Progenitor cell of endocrine pancreas (in vitro differentiated cells): ENCODE measurements at places on chromosomes 4 and X.

- H3K27ac ChIP-seq: no peak overlapping the region
- no peak overlapping the region for H3K4me3 ChIP-seq
- no peaks in the 10 kb centered on the region for H3K4me1 ChIP-seq
- no peak for DNase-seq
- no peaks in the 10 kb centered on the region for H3K36me3 ChIP-seq
Observed at GRCh38 chr4:155009288-155009687, 199.1 kb upstream of the NPY2R start.

- no peak overlapping the region for H3K4me3 ChIP-seq
- peaks cover 5% of the 10 kb centered on the region for H3K27me3 ChIP-seq
- no peak for DNase-seq
- no peaks in the 10 kb centered on the region for H3K4me1 ChIP-seq
- H3K36me3 ChIP-seq: no peaks in the 10 kb centered on the region
Observed at GRCh38 chr4:4981827-4982226, 37.4 kb downstream of the CYTL1 start.

DNA sequence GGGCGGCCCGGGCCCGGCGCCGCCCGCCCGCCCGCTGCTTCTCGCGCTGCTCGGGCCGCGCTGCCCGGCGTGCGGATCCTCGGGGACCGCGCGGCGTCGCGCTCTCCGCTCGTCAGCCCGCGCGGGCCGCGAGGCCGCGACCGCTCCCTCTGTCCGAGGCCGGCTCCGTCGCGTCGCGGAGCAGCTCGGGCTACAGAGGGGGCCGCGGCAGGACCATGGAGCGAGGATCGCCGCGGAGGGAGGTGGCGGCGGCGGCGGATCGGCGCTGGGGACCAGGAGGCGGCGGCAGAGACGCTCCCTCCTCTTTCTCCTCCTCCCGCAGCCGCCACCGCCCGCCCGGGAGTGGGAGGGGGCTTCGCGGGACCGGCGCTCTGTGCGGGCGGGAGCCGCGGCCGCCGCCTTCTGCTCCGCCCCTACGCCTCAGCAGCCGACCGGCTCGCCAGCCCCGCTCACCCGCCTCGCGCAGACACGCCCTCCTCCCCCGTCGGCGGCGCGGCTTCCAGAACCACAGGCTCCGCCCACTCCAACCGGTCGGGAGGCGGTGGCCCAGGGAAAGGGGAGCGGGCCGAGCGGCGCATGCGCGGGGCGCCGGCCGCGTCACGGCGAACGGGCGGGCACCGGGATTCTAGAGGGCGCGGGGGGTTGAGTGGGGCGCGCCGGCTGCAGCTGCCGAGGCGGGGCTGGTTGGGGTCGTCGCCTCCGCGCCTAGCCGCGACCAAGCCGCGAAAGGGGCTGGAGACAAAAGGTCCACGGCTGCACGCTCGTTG, at the start of gene CASK:
CASK (minus strand) TSS at position 344 of the 767 bp plus-strand sequence. CDS start 566 bp downstream, outside the sequence.
- DNase-seq: peak; percentile 89
- peaks cover 6% of the 10 kb centered on the region for H3K4me1 ChIP-seq
- H3K27ac ChIP-seq: peak within 1 kb of the TSS; percentile 96
- no peaks in the 10 kb centered on the region for H3K27me3 ChIP-seq

- peaks cover 15% of the 10 kb centered on the region for H3K36me3 ChIP-seq
- H3K4me1 ChIP-seq: no peaks in the 10 kb centered on the region
- no peak overlapping the region for H3K4me3 ChIP-seq
- no peak for DNase-seq
- no peaks in the 10 kb centered on the region for H3K27me3 ChIP-seq
Observed at GRCh38 chrX:120144178-120144844, 14.1 kb upstream of the RHOXF2 start.

- no peaks in the 10 kb centered on the region for H3K27me3 ChIP-seq
- peaks cover under 1% of the 10 kb centered on the region for H3K36me3 ChIP-seq
- DNase-seq: peak; percentile 20
- H3K4me3 ChIP-seq: peak overlapping the region; percentile 97
- H3K27ac ChIP-seq: peak overlapping the region; percentile 98
Observed at GRCh38 chr4:143185253-143186107, 763 bp downstream of the USP38 start.

DNA sequence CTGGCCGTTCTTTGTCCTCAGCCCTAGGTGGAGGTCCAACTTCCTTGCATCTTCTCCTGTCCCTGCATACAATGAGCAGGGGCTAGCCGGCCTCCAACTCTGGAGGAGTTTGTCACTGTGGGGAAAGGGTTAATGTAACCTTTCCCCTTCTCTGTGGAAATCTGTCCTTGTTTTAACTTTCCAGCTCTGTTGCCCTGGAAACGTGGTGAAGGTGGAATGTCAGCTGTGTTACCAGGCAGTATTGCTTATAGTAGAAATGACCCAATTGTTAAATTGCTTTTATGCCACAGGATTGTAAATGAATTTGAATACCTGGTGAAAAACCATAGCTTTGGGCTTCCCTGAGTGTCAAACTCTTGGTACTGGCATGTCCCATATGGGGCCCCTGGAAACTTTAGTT, 131.6 kb upstream of the SCML1 start:
- peak overlapping the region; percentile 77 for H3K27ac ChIP-seq
- peaks cover 2% of the 10 kb centered on the region for H3K36me3 ChIP-seq
- no peaks in the 10 kb centered on the region for H3K27me3 ChIP-seq
- H3K4me1 ChIP-seq: peaks cover 55% of the 10 kb centered on the region

- DNase-seq: no peak
- H3K27me3 ChIP-seq: no peaks in the 10 kb centered on the region
- peaks cover 1% of the 10 kb centered on the region for H3K4me1 ChIP-seq
Observed at GRCh38 chrX:13047759-13048158, 3.3 kb upstream of the FAM9C start.

GRCh38 chr4:37735578-37735977, 49.4 kb upstream of the RELL1 start:
- no peak for DNase-seq
- no peaks in the 10 kb centered on the region for H3K27me3 ChIP-seq
- H3K27ac ChIP-seq: no peak overlapping the region
- H3K4me3 ChIP-seq: no peak overlapping the region

DNA sequence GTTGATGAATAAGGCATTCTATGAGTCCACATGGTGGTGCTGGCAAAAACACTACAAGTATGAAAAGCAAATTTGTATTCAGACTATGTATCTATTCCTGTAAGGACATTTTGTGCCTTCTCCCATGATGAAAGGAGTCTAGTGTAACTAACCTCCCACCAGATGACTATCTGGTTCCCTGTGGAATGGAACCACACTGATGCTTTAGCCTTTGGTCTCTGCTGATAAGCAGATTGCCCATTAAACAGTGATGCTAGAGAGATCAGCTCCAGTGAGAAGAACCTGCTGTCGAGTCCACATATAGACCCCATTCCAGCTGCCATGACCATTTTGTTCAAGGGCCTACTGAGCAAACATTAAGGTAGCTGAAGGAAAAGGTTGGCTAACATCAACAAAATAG, 10.5 kb upstream of the THOC2 start:
- H3K27me3 ChIP-seq: no peaks in the 10 kb centered on the region
- H3K27ac ChIP-seq: no peak overlapping the region
- no peak overlapping the region for H3K4me3 ChIP-seq
- H3K4me1 ChIP-seq: no peaks in the 10 kb centered on the region
- DNase-seq: no peak

GRCh38 chr4:35538807-35539206, 705.5 kb downstream of the ARAP2 start:
- no peak for DNase-seq
- no peak overlapping the region for H3K27ac ChIP-seq
- H3K4me3 ChIP-seq: no peak overlapping the region

DNA sequence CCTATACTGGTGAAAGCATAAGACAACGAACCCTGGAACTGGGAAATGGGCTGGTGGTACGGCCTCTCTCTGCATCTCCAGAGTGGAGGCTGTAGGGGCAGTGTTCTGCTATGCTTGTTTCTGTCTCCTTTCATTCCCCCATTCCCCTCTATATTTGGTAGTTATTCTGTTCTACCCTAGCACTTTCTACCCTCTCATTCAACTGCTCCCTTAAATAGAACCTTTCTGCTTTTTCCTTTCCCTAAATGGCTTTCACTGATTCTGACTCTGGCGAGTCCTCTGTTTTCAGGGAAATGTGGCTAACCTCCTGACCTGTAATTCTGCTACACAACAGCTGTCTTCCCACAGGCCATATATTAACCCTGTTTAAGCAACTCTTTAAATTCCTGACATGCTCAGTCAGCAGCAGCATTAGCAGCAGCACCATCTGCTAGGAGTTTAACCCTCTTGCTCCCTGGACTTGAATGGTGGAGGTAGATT, 94.2 kb downstream of the CXCL13 start:
- no peaks in the 10 kb centered on the region for H3K36me3 ChIP-seq
- no peaks in the 10 kb centered on the region for H3K27me3 ChIP-seq
- H3K4me1 ChIP-seq: peaks cover 21% of the 10 kb centered on the region
- DNase-seq: no peak
- H3K4me3 ChIP-seq: no peak overlapping the region

DNA sequence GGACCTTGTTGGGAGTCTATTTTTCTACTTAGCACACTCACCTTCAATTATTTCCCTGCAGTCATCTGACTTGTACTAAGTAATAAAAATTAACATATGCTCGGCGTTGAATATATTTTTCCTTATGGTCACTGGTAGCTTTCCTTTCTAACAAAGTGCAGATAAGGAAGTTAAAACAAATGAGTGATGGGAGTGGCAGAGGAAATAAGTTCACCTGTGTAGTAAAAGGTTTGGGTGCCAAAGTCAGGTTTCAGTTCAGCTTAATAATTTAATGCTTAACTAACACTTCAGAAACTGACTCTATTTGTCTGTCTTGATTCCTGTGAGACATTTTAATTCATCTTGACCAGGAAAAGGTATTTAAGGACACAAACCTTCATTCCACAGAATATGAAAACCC, 184.4 kb downstream of the PCDH7 start:
- H3K27ac ChIP-seq: no peak overlapping the region
- H3K4me3 ChIP-seq: no peak overlapping the region
- no peaks in the 10 kb centered on the region for H3K36me3 ChIP-seq
- H3K27me3 ChIP-seq: no peaks in the 10 kb centered on the region
